Urinary bladder (tissue), 4 donors: ENCODE measurements at places on chromosomes 2 and 18. TPM values are rescaled to one million over a fixed set of nuclear protein-coding genes. Genes with fewer than 3 reads are reported as not detected.

Gene CHAC2
- 1.4 TPM for polyA plus RNA-seq

Gene BCL11A
- polyA plus RNA-seq, result 2.4 TPM

Gene PKDCC
- 247 TPM for polyA plus RNA-seq

DNA sequence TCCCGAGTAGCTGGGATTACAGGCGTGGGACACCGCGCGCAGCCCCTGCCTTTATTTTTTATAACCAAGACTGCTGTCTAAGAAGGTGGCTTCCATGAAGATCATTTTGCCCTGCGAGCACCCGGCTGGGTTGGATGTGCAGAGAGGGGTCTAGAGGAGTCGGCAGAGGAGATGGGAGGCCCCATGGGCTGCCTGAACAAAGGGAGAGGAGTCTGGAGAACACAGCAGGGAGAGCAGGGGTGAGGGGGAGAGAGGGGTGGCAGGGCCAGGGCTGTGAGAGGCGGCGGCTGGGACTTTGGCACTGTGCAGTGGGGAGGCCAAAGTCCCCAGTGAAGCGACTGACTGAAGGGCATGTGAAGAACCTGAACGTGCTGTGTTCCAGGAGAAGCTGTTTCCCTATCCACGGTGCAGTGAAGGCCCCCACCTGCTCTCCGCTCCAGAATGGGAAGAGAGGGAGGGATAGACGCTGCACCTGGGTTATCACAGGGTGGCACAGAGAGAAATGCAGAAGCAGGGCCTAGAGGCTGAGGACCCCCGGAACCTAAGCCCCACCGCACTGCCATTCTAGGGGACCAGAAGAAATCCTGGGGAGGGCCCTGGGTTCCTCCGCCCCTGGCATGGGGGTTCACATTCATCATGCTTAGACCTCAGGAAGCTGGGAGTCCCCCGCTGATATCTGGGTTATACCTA, 24.8 kb upstream of the FOSL2 start:
- no peak for DNase-seq

DNA sequence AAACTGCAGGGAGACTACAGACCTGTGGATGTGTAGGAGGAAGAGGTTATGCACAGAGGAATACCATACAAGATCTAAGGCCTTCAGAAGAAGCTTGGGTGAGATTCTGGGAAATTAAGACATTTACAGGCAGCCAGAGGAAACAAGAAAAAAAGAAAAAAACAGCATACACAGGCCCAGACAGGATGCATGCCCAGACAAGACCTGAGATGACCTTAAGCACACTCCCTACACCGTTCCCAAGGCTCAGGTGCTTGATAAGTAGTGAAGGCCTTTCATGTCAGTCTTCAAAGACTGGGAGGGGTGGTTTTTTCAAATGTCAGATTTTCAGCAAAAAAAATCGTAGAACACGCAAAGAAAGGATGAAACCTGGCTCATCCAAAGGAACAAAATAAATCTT, 83.0 kb downstream of the CCDC138 start:
- DNase-seq, result no peak

GRCh38 chr2:73984922-73985307, 205 bp downstream of the TET3 start:
- DNase-seq, result no peak

Gene REG1B
- 1.7 TPM for polyA plus RNA-seq

Gene CCDC121
- polyA plus RNA-seq, result 5.4 TPM

Gene SETBP1
- 12.6 TPM for polyA plus RNA-seq

- no peak for DNase-seq
Observed at GRCh38 chr2:101961338-101962191, 30.2 kb upstream of the IL1R2 start.

Gene CYP1B1
- 10.7 TPM for polyA plus RNA-seq

GRCh38 chr2:11467749-11468148, 1.8 kb upstream of the E2F6 start:
- DNase-seq, result no peak

GRCh38 chr2:95082477-95082876, 39.1 kb downstream of the MRPS5 start:
- no peak for DNase-seq

DNA sequence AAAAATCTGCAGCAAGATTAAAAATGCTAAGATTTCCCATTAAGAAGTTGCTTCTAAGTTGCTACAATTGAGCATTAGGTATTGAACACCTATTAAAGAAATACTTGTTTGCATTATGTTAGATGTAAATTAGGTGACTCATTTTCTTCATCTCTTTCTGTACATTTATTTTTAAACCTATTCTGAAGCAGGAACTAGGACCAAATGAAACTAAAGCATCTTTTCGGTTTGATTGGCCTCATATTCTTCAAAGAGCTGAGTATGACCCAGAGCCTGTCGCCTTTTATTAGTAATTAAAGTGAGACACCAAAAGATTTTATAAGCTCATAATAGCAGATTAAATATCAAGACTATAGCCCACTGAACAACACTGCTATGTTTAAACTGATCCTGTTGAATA, 83.4 kb upstream of the ZEB2 start:
- no peak for DNase-seq

DNA sequence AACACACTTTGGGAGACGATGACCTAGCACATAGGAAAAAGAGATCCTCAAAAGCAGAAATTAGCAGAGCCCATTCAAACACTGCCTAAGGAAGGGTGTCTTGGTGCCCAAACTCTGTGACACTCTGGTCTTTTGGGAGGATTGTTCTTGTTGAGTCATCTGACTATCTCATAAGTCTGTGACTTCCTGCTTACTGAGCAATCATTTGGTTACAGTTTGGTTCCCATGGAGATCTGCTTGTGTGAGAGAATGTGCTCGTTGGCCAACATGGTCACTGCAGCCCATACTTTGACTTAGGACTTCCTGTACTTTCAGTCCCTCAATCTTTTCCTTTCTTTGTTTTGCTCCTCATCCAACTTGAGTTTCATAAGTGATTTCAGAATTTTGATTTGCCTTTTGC, 602.9 kb downstream of the NYAP2 start:
- DNase-seq, result no peak

GRCh38 chr2:197599285-197599965, 76.0 kb downstream of the RFTN2 start:
- no peak for DNase-seq

Gene OXER1
- polyA plus RNA-seq, result 5.6 TPM

DNA sequence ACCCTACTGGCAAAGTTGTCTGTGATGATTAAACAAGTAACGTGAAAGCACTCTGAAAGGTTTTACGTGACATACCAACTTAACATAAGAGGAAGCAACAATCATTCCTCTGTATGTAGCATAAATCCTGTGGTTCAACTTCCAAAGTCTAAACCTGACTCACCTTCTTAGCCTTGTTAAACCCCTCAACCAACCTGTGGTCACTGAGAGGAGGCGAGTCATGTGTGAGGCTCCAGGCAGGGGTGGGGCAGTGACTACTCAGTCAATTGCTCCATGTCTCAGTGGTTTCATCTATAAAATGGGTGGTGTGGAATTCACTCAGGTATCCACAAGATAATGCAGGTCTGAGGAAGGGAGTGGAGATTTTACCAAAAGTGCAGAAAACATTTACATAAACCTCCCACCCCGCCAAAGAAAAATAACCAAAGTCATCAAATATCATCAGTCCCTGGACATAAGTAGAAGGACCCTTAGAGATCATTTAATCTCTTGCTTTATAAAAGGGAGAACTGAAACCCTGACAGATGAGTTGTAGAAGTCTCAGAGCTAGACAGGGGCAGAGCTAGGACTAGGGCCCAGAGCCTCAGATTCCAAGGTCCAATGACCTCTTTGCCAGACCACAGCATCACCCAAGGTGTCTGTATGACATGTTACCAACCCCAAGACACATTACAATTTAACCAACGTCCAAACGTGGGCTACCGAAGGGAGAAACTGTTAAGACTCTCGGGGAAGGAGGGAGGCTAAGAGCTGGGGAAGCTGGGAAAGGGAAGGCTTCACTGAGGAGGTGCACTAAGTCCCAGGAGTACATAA, 3.7 kb upstream of the PCBP1 start:
- DNase-seq, result no peak

GRCh38 chr2:96129528-96130120, 8.7 kb downstream of the ASTL start:
- no peak for DNase-seq

Gene PKP4
- polyA plus RNA-seq, result 23.7 TPM

DNA sequence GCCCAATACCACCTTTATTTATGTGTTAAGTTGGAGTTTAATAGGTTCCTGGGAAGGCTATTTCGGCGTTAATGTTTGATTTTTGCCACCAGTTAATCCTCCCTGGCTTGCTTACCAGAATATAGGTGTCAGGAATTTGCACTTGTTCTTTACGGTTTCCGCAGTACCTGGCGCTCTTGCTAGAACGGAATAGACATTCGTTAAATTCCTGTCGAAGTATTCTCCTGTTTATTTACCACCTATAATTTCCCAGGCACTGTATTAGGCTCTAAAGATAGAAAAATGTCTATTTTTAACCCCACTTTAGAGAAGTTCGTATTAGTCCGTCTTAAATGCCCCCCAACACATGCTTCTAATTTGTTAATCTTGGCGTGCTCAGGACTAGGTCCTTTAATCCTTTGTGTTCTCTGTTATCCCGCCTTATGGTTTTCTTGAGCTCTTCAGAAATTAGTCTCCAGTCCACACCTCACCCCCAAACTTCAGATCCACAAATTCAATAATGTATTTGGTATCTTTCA, 575 bp downstream of the CCDC150 start:
- DNase-seq, result no peak

Gene LRRC30
- not detected for polyA plus RNA-seq

GRCh38 chr18:49151482-49151881, 200.7 kb upstream of the SMAD7 start:
- DNase-seq, result no peak

GRCh38 chr2:127655209-127656073, 9.5 kb downstream of the GPR17 start:
- no peak for DNase-seq

DNA sequence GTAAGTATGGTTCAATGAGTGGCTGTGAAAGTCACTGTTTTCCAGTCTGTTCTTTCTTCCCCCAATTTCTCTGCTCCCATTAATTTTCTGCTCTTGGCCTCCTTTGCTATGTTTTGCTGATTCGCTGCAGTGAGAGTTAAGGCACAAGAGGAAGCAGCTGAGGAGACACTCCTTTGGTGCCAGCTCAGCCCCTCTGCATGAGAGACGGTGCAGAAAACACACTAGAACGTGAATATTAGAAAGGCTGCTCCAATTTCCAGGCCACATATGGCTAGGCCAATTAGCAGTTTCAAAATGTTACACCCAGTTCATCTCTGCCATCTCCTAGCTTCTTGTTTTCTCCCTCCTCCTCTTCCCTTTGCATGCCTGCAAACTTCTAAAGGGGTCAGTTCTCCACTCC, 38.9 kb downstream of the AKAIN1 start:
- no peak for DNase-seq

GRCh38 chr18:51531501-51531900, 334.0 kb upstream of the MEX3C start:
- no peak for DNase-seq

DNA sequence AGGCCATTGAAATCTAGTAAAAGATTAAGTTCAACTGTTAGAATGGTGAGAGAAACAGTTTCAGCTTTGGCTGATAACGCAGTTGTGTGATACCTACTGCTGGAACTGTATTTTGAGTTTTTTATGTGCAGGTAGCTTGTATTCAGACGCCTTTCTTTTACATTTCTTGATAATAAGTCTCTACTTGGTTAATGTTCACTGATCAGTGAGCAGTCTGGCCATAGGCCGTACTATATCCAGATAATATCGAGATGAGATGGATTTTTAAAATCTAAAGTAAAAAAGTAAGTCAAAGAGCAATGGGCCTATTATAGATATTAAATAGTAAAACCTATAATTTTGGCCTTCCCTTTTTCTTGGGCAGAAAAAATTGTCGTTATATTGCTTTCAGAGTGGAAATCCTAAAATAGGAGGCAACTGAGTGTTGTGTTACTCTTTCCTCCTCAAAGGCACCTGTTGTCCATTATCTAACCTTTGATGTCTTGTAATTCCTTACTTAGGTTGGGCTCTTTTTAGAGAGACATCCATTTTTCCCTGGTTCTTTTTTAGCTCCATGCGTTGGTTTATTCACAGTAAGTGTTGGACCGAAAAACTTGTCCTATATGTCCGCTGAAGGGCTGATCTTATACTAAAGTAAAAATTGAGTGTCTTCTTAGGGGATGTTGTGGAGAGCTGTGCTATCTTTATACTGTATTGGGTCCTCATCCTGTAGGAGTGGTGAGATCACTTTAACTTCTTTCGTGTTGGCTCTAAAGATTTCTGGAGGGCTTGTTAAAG, 1.7 kb downstream of the EML4 start:
- no peak for DNase-seq

DNA sequence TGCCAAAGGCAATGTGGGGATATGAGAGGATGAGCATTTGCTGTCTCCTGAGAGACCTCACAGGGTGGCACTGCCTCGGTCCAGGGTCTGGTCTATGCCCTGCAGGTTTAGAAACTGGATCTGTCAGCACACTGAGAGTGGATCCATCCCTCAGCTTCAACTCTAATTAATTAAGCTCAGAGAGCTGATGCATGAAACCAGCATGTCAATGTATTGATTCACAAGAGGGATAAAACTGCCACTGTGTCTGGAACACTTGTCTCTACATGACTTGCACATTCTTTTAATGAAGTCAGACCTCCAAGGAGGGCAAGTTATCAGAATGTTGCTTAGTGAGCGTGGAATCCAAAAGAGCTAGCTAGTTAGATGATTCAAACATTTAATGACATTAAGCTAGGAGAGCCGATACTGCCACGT, 22.5 kb upstream of the POLE4 start:
- DNase-seq, result no peak

DNA sequence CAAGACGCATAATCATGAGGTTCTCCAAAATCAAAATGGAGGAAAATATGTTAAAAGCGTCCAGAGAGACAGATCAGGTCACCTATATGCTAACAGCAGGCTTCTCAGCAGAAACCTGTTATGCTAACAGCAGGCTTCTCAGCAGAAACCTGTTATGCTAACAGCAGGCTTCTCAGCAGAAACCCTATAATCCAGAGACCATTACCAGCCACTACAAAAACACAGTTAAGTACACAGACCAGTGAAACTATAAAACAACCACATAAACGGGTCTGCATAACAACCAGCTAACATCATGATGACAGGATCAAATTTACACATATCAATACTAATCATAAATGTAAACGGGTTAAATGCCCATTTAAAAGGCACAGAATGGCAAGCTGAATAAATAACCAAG, 1548.4 kb upstream of the TMEFF2 start:
- no peak for DNase-seq

DNA sequence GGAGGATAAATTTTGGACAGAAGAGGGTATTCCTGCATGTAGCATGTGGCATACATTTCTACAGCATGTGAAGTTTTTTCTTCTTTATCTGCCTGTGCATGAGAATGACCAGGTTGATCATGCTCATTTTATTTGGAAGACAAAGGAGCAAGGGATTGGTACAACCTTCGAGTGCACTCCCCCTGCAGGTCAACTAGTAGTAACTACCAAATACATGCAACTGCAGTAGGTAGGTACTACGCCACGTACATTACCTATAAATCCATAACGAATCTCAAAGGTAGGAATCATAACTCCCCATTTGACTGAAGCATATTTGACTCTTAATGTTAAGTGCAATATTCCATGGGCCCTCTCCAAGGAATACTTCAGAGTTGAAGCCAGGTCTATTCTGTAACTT, 763.9 kb downstream of the TSN start:
- no peak for DNase-seq

- DNase-seq, result no peak
Observed at GRCh38 chr2:2565671-2566070, 234.6 kb upstream of the MYT1L start.
